CD4-positive, alpha-beta T cell treated with Interleukin-12 subunit alpha and Interleukin-12 subunit beta, for 1 hour (primary cell): ENCODE measurements at places on chromosomes 7 and 10.

GRCh38 chr10:5400468-5401240 lies 4.0 kb downstream of the TUBAL3 start:
- no peak for DNase-seq

GRCh38 chr7:115474137-115474536 lies 552.2 kb downstream of the MDFIC start:
- DNase-seq = no peak

GRCh38 chr10:105207476-105207995 lies 566.4 kb downstream of the SORCS3 start:
- DNase-seq = no peak

GRCh38 chr7:646487-646886 lies 80.0 kb upstream of the DNAAF5 start:
- DNase-seq = no peak

GRCh38 chr10:88042160-88043100 lies 179.0 kb downstream of the PTEN start:
- no peak for DNase-seq

- no peak for DNase-seq
Measured at GRCh38 chr10:103254113-103254512, 8.4 kb downstream of the RPEL1 start.

- no peak for DNase-seq
Measured at GRCh38 chr10:12875100-12875499, 126.4 kb downstream of the CCDC3 start.
